ENCODE measurements at places on chromosomes 3 and 15.
A peak's percentile ranks its signal among the peaks of the same experiment; 100 is the strongest.

DNA sequence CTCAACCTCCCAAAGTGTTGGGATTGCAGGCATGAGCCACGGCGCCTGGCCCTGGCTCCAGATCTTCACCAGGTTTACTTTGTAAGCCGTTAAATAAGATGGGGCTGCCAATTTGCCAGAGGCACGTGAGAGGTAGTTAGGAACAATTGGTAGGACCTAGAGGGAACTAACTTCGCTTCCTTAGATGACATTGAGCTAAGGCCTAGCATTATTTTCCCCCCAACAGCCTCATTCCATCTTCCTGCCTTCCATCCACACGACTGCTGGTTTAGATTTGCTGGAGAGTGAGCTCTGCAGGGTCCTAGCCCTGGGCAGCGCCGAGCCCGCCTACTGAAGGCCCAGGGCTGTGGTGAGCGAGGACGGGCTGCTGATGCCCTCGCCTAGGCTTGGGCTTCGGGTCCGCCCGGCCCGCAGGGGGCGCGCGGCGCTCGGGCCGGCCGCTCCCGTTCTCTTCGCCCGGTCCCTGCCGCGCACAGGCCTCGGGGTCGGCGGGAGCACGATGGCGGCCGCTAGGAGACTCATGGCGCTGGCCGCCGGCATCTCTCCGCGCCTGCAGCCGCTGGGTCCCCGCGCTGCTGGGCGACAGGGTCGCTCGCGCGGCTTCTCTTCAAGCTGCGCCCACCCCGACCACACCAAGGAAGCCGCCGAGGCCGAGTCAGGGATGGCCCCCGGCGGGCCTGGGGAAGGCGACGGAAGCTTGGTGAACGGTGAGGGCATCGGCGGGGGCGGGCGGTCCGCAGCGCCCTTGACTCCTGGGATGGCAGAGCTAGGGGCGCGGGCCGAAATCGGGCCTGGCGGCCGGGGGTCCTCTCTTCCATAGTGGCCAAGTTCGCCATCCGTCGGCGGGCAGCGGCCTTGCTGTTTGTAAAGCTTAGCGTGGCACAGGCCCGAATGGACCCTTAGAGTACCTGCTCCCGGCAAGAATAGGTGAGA lies 21.9 kb downstream of the DHX30 start:
- peak; percentile 85 for DNase-seq

- DNase-seq, result no peak
Observed at GRCh38 chr3:178671377-178671776, 135.1 kb downstream of the KCNMB2 start.

- DNase-seq, result no peak
Observed at GRCh38 chr3:13513051-13513912, 33.2 kb downstream of the HDAC11 start.

- no peak for DNase-seq
Observed at GRCh38 chr15:35850284-35850683, 304.3 kb upstream of the DPH6 start.

DNA sequence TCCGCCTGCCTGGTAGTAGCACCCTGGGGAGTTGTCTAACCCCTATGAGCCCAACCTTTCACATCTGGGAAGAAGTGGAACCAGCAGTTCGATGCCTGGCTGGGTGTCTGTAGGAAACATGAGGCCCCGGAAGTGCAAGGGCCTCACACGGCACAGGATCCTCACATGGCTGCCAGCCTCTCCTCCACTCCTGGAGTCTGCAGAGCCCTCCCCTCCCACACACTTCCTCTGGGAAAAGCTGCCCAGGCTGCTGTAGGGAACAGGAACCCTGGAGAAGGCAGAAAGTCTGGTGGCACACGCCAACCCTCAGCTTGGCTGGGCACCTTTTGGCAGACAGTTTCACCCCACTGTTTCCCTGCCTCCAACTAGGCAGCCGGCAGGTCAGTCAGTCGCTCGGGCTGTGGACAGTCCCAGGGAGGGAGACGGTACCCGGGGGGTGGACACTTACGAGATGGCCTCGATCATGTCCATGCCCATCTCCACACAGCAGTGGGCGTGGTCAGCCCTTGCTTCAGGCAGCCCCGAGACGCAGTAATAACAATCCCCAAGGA lies 118.4 kb downstream of the ADCY5 start:
- no peak for DNase-seq

Measured in activated CD4-positive, alpha-beta memory T cell treated with anti-CD3 and anti-CD28 coated beads for 36 hours (primary cell).